ENCODE measurements at places on chromosomes 2 and 18.

DNA sequence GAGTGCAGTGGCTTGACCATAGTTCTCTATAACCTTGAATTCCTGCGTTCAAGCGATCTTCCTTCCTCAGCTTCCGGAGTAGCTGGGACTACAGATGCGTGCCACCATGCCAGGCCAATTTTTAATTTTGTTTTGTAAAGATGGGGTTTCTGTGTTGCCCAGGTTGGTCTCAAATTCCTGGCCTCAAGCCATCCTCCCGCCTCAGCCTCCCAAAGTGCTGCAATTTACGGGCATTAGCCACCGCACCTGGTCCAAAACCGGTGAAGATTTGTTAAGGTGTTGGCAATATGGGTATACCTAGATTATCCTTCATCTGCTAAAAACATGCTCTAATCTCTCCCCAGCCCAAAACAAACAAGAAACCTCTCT is 1.3 kb upstream of the EIF2AK3 start:
- DNase-seq, result no peak

- DNase-seq, result peak; percentile 46
Measured at GRCh38 chr18:34803877-34804400, 93.8 kb downstream of the DTNA start.

DNA sequence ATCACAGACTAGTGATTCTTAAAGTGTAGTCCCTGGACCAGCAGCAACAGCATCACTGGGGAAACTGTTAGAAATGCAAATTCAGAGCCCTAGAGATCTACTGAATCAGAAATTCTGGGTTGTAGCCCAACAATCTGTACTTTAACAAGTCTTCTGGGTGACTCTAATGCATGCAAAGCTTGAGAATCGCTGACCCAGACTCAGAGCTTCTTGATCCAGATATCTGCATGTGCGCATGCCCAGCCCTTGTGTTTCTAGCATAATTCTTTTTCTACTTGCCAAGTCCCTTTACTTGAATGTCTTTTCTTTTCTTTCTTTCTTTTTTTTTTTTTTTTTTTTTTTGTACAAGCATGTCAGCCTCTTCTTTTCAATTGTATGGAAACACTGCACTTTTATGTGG is 60.4 kb downstream of the FIGN start:
- no peak for DNase-seq

DNA sequence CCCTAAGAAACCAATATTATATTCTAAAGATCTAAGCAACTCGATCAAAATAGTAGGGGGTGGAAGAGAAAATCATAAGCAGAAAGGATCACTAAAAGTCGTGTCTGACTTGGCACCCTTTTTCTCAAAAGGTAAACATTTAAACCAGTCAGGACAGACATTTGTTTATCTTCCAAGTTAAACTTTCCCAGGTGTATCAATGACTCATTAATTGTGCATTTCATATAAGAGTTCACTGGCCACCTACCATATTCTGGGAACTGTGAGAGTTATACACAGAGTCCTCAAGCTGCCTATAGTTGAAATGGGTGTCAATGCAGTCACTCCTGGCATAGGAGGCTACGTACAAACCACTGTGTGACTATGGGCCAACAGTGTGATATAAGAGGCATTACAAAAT is 4.8 kb upstream of the ACVR1 start:
- DNase-seq, result no peak

- DNase-seq, result no peak
Measured at GRCh38 chr2:53103679-53104078, 663.9 kb upstream of the CHAC2 start.

Data from NCI-H69 (cell line).